Activated naive CD8-positive, alpha-beta T cell treated with anti-CD3 and anti-CD28 coated beads, Interleukin-2, amount 10 ng/mL, durations not matched to agents 7 days and 5 days (primary cell): ENCODE measurements at places on chromosomes 3 and 15. TPM values are rescaled to one million over a fixed set of nuclear protein-coding genes. Genes with fewer than 3 reads are reported as not detected.

The SLC12A1 gene
- not detected for total RNA-seq

GRCh38 chr3:107892955-107893624 is 197.7 kb downstream of the CD47 start:
- DNase-seq = no peak

- DNase-seq = peak; percentile 34
These were observed 2.5 kb downstream of the CHST2 start for GRCh38 chr3:143122089-143122430.

The GOLGA6B gene
- total RNA-seq = not detected

DNA sequence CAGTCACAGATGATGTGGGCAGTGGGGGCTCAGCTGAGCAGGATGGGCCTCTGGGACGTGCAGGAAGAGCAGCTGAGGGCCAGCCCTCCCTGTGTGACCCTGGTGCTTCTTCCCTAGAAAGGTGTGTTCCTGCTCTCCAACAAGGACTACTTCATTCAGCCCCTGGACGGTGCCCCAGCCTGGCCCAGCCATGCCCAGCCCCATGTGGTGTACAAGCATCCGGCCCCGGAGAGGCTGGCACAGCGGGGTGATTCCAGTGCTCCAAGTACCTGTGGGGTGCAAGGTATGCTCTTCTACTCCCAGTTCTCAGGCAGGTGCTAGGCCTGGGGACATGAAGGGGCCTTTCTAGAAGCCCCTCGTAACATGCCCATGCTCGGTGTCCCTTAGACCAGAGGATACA is 38.3 kb downstream of the SAXO2 start:
- DNase-seq = no peak

DNA sequence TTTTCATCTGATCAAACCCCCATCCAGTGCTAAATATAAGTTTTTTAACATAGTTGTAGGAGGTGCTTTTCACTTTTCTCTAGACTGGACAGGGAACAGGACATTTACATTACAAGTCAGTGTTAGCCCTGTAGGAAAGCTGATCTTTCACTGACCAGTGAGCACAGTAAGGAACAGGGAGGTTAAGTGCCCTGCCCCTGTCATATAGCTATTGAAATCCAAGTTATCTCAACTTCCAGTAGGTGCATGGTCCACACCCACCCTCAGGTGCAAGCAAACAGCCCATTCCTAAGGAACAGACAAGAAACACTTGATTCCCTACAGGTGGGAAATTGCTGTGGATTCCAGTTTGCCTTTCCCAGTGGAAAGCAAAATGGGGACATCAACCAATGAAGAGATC is 79.1 kb upstream of the EIF1B start:
- no peak for DNase-seq

The PEX5L gene
- not detected for total RNA-seq

The DLEC1 gene
- total RNA-seq = 3.2 TPM

GRCh38 chr3:89332386-89332785 is 225.0 kb downstream of the EPHA3 start:
- DNase-seq = no peak

GRCh38 chr3:9783954-9784353 is 8.3 kb downstream of the TADA3 start:
- DNase-seq = no peak

GRCh38 chr3:39064646-39065045 is 12.8 kb downstream of the WDR48 start:
- no peak for DNase-seq

DNA sequence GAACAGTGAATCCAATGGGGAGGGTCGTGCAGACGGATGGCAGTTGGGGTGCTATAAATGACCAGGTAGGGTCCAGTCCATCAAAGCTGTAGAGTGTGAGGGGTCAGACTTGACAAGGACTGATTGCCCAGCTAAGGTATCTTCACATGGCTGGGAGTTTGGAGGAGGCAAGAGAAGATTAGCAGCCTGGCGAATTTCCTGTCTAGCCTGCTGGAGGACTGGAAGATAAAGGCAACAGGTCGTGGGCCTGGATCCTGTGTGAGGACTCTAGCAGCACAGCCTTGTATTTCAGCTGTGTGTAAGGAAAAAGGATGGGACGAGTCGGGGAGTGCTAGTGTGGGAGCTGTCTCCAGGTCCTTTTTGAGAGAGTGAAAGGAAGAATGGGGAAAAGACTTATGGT is 17.6 kb downstream of the CCR5AS start:
- DNase-seq = no peak

GRCh38 chr3:9291821-9292410 is 42.5 kb upstream of the SRGAP3 start:
- no peak for DNase-seq

The TMEM266 gene
- not detected for total RNA-seq

DNA sequence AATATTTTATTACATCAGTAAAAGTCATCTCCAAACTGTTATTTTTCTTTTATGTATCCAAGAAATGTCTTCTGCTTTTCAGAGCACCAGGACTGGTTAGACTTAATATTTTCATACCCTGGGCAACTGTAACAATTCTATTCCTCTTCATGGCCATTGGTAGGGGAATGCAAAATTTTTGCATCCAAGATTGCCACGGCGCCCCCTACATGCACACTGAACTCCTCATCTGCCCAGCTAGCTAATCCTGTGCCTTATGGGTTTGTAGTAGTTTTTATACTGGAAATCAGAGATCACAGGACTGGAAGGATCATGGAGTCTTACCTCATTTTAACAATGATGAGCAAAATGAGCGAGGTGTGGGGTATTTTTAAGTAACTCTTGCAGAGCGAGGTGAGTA is 74.2 kb downstream of the CRTC3 start:
- DNase-seq = peak; percentile 67

The TMIE gene
- total RNA-seq = 0.36 TPM

DNA sequence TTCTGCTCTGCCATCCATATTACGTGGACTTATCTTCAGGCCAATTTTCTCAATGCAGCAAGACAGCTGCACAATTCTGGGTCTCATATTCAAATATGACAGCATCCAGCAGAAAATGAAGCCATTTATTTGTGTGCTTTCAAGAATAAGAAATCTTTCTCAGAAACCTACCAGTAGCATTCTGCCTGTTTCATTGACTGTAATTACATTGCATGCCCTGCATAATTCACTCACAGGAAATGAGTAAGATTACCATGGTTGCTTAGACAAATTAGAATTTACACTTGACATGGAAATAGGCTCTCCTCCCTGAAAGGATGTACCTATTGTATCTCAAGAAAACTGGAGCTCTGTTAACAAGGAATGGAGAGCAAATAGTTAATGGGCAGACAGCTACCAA is 346.6 kb upstream of the DCBLD2 start:
- no peak for DNase-seq

The ACVR2B gene
- 8.0 TPM for total RNA-seq

The EAF2 gene
- 13.3 TPM for total RNA-seq

DNA sequence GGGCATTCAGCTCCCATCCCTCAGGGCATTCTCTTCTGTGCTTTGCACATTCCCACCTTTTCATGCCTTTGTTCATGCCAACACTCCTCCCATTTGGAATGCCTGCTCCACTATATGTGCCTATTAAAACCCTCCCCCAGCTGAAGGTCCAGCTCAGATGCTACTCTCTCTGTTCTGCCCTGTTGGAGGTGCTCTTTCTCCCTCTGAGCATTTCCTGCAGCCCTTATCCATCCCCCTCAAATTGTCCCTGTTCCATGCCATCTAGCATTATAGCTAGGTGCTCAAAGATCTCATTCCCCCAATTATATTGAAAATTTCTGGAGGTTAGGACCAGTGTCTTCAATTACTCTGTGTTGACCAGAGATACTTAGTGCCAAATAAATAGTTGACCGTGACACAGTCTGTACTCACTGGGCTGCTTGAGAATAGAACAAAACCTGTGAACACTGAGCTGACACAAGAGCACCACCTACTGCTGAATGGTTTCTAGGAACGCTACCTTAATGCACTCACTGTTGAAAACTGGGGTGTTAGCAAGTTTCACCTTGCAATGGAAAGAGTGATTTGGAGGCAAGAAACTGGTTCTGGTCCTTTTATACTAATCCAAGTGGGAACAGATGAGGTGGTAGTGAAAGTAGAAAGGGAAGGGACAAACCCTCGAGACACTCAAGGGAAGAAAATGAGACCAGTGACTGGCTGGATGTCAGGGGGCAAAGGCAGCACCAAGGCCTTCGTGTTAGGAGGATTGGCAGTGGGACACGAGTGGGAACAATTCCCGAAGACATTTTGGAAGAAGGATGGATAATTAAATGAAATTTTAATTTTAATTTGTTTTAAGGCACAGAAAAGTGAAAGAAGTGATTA is 289.8 kb upstream of the ROPN1 start:
- no peak for DNase-seq

The ARPP21 gene
- total RNA-seq = not detected

- DNase-seq = no peak
These were observed 247.7 kb upstream of the CTNNB1 start for GRCh38 chr3:40951636-40952035.

DNA sequence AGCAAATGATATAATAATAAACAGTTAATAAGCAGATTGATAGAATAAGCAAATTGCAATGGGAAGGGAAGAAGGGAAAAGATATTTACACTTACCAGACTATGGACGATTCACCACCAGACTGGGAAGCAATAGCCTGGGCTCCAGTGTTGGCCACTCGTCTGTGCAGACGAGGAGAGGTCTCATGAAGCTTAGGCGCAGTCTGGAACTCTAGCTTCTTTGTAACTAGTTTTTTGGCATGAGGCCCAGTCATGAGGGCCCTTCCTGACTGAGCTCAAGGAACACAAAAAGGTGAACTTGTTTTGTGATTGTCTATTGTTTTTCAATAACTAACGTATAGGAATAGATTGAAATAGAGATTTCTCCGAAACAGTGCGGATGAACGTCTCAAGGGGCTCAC is 63.3 kb upstream of the GATM start:
- DNase-seq = no peak

The GCNT3 gene
- total RNA-seq = not detected

- DNase-seq = no peak
These were observed 398.0 kb downstream of the NAALADL2 start for GRCh38 chr3:175257123-175257522.

GRCh38 chr3:23723930-23724329 is 81.8 kb upstream of the UBE2E1 start:
- DNase-seq = no peak

GRCh38 chr3:33377489-33377888 is 62.7 kb downstream of the UBP1 start:
- no peak for DNase-seq

The CERS3 gene
- 0.44 TPM for total RNA-seq

- DNase-seq = no peak
These were observed 38.2 kb upstream of the CNOT10 start for GRCh38 chr3:32646761-32647160.

DNA sequence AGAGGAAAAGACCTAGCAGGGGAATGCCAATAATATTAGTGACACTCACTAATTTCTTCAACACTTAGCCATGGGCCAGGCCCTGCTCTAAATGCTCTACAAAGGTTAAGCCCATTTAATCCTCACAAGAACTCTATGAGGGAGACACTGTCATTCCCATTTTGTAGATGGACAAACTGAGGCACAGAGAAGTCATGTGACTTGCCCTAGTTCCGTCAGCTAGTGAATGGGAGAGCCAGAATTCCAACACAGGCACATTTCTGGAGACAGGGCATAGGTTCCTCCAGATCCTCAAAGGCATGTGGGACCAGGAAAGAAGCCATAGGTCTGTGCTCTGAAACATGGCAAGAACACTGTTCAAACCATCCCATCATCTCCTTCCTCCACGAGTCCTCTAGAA is 31.5 kb downstream of the LOXL1 start:
- DNase-seq = no peak

GRCh38 chr3:149384911-149385321 is 7.5 kb upstream of the TM4SF1 start:
- DNase-seq = no peak

DNA sequence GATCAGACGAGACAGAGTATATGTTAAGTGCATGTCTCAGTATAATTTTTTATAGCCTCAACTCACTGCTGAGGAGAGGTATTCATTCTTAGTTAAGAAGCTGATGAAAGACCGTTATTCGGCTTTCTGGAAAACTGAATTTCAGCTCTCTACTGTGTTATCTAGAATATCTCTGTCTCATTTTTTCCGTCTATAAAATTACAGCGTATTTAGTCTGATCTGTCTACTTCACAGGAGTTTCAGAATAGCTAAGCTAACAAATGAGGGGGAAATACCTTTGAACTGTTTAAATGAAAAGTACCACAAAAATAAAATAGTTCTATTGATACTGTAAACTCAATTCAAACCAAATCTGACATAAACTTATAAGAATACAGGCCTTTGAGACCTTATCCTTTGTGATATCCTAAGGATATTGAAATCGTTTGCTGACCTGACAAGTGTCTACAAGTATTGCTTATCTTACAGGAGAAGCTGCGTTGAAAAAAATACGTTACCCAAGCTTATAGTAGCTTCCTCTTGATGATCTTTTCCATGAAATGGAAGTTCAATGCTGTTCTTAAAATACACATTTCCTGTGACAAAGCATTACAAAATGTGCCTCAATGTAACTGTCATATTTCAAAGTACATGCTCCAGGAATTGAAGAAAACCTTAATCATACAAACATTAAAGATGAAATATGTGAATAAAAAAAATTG is 104.6 kb downstream of the IL1RAP start:
- no peak for DNase-seq

The CCK gene
- total RNA-seq = not detected

DNA sequence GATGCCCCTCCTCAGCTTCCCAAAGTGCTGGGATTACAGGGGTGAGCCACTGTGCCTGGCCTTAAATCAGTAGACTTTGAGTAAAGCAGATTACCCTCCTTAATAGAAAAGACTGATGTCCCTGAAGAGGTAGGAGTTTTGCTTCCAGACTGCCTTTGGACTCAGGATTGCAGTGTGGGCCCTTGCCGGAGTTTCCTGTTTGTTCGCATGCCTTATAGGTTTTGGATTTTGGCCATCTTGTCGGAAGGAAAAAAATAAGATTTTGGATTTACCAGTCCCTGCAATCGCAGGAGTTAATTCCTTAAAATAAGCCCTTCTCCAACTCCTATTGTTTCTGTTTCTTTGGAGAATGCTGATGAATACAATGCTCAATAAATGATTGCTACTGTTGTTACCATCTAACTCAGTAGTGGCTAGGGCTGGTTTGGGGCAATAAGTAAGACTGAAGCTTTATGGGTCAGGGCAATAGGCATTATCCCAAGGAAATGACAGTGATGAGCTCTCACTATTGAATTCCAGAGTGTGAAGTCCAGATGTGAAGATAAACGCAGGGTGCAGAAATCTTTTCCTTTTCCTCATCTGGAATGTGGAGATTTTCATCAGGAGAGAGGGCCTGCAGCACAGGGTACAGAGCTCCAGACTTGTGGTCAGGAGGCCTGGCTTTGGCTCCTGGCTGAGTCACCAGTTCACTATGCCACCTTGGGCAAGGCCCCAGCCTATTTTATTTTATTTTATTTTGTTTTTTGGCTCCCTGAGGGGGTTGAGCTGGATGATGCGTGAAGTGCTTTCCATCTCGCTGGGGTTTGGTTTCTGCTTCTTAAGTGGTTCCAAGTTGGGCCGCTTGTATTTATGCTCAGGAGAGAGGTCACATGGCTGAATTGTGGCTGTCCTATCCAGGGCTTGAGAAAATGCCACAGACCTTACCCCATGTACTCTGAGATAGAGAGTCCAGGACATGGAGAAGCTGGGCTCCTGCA is 25.3 kb downstream of the FOXL2 start:
- DNase-seq = no peak
